ENCODE measurements at places on chromosomes 4 and X.

DNA sequence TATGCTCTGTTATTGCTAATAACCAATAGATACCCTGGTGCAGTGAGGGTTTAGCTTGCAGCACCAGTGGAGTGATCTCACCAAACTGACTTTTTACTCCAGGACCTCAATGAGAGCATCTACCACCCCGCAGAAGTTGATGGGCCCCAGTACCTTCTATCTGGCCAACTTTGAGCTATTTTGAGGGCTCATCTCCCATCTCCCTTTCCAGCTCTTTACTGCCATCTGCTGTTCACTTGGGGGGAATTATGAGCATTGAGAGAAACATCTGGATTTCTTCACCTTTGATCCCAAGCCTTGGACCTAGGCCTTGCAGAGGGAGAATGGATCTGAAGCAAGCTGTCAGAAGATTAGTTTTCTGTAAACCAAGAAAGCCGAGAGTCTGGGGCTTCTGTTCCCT lies 143.6 kb downstream of the TMEM164 start:
- peak; percentile 82 for ATAC-seq

DNA sequence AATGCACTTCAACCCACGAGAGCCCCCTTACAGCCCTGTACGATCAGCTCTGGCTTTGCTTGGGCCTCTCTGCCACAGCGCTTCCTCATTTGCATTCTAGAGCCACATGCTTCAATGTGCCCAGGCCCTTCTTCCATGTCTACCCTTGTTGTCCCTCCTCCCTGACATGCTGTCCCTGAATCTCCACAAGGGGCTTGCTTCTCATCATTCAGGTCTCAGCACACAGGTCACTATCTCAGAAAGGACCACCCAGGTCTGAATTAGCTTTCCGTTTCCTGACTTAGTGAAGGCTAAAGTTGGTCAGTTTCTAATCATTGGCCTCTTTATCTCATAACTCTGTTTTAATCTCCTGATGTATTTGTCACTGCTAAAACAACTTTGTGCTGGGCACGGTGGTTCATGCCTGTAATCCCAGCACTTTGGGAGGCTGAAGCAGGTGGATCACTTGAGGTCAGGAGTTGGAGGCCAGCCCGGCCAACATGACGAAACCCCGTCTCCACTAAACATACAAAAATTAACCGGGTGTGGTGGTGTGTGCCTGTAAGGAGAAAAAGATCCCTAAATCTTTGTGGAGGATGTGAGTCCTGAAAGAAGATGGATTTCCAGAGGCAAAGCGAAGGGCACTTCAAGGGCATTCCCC lies 17.9 kb upstream of the SLC34A2 start:
- no peak for ATAC-seq

GRCh38 chrX:97787849-97788248 lies 904.1 kb downstream of the RPA4 start:
- no peak for ATAC-seq

DNA sequence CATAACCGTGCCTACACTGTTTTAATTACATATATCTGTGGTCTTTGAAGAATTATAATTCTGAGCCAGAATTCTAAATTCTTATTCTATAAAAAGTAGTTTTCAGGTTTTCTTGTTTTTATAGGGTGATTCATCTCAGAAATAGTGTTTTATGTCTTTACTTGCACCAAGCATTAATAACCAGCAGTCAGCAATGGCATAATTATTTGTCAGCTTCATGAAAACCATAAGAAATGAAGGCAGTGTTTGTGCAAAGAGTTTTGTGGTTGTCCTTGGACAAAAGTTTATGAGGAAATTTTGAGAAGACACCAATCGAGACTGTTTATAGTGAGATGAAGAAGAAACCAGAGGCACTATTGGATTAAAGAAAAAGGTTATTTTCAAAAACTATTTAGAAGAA lies 37.2 kb downstream of the EDNRA start:
- no peak for ATAC-seq

- no peak for ATAC-seq
Measured at GRCh38 chrX:105269386-105269785, 48.9 kb upstream of the TEX13A start.

DNA sequence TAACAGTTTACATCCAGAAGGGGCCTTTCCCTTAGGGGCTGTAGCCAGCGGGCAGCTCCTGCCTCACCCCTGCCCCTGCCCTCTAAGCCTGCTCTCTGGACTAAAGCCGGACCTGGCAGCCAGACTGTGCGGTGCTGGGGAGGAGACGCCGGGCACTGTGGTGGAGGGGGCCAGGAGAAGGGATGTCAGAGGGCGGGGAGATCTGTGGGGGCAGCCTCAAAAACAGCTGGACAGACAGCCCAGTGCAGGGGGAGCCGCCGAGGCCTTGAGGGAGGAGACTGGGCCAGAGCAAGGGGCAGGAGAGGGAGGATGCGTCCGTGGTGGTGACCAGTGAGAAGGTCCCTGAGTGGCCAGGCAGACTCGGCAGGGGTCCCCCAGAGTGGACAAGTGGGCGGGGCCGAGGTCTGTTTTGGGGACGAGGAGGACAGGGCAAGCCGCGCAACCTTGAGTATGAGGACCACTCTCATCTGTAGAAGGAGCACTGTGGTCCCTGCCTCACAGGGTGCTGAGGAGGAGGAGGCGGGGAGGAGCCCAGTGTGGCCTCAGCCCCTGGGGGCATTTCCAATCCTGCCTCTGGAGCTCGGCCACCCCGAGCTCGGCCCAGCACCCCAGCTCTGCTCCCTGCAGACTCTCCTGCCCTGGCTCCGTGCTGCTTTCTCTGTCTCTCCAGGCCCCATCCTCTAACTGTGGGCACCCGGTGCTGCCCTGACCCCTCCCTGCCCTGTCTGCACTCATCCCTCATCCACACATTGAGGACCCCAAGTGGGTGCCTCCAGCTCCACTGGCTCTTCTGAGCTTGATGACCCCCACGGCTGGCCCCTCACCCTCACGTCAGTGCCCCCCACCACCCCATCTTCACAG lies 59.2 kb upstream of the NKX1-1 start:
- no peak for ATAC-seq

- ATAC-seq = peak; percentile 71
Measured at GRCh38 chr4:173466101-173466500, 63.9 kb downstream of the HAND2 start.

- no peak for ATAC-seq
Measured at GRCh38 chr4:178233906-178234305, 791.7 kb upstream of the AGA start.

DNA sequence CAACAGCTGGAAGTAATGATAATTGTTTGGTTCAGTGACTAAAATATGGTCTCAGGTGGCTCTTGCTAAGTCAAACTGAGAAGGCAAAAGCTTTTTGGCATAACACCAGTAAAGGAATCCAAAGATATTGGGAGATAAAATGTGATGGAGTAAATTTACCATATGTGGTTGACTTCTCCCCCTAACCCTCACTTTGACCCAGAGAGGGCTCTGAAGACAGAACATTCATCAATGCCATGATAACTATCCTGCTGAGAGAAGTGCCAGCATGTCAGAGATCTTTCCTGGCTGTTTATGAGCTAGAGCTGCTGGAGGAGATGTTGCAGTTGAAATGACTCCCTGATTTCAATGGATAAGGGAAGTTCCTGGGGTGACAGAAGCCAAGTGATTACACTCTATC lies 213.4 kb downstream of the SPCS3 start:
- ATAC-seq = peak; percentile 27

DNA sequence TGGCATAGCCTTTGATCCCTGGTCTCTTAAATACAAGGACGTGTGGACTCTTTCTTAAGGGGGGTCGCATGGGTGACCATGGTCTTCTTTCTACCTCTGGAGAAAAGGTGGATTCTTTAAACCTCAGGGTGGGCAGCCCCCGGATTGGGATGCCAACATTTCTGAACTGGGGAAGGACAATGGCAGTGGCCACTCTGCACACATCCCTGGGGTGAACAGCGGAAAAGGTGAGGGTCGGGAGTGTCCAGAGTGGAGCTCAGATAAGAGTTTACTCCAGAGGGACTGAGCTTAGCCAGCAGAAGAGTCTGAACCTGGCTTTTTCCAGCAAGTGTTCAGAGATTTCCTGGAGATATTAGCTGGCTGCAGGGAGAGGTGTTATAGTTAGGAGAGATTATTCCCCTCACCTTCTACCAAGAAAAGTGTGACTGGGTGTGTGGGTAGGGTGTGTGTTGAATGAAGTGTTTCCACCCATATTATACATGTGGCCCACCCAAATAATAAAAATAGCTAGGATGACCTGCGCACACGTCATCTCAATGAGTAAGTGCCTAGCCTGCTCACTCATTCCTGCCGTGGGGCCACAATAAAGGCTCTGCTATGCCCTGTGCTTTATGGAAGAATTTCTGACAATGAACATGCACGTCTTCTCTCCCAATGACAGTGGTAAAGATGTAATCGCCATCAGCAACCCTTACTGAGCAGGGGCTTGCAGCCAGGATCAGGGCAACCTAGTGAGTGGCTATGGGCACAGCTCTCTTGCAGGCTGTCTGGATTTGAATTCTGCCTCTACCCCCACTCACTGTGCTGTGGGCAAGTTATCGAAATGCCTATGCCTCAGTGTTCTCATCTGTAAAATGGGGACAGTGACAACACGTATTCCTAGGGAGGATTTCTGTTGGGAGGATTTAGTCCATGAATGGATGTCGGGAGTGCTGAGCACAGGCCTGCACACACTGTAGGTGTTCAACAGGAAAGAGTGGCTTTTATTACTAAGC lies 76.6 kb downstream of the SLC2A9 start:
- no peak for ATAC-seq

- no peak for ATAC-seq
Measured at GRCh38 chrX:71664889-71665491, 2.4 kb upstream of the LOC101059915 start.

- ATAC-seq = no peak
Measured at GRCh38 chr4:81421346-81422218, 50.1 kb downstream of the RASGEF1B start.

DNA sequence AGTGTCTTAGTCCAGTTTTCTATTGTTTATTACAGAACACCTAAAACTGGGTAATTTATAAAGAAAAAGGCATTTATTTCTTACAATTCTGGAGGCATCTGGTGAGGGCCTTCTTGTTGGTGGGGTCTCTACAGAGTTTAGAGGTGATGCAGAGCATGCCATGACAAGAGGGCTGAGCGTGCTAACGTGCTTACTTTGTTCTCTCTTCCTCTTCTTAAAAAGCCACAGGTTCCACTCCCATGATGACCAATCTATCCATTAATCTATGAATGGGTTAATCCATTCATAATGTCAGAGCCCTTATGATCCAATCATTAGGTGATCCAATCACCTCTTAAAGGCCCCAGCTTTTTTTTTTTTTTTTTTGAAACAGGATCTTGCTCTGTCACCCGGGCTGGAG lies 291.5 kb upstream of the GALNTL6 start:
- ATAC-seq = no peak

DNA sequence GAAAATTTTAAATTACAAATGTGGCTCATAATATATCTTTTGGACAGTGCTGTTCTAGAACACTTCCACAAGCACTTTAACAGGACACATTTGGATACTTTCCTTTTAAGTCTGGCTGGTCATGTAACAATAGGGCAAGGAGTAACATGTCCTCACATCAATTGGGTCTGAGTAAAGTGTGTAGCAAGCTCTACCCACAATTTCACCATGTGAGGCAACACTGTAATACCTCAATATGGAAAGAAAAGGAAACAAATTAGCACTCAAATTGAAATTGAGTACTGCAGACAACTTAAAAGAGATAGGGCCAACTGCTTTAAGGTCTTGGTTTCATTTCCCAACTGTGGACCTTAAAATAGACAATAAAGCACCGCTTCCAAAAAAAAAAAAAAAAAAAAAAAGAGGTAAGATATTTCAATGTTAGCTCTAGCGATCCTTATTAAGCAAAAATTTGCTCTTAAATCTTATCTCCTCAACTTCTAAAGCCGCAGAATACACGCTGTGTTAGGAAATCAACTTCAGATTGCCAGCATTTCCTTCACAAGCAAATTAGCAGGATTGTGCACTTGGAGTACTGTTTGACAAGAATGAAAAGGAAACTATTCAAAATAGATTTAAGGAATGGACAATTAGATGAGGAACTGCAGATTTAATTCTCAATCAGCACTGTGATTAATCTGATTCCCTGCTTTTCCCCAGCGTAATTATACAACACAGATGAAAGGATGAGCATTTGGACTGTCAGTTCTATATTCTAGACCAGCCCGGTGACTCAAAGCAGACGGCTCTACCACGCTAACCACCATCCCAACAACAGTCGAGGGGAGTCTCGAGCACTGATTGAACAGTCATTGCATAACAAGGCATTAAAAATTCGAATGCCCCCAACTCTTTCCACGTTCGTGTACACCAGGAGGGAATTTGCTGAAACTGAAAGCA lies 1.6 kb downstream of the CASK start:
- ATAC-seq = peak; percentile 65

DNA sequence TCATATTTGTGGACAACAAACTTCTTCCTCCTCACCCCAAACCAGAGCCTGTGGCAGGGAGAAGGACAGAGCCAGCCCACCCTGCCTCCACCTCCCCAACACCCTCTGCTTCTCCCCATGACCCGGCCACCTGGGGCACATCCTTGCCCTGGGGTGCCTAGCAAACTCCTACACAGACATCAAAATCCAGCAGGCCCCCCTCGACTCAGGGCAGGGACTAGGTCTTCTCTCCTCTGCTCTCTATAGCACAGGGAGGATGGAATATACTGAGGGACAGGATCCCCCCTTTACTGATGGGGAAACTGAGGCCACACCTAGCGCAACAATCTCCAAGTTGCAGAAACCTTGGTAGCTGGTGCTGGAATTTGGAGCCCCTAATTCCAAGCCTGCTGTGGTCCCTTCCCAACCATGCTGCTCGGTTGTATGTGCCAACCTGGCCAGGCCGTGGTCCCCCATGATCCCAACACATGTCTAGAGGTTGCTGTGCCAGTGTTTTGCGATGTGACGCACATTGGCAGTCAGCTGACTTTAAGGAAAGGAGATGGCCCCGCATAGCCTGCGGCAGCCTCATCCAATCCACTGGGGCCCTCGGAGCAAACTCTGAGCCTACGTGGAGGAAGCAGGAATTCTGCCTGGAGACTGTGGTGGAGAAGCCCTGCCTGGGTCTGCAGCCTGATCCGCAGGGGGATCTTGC lies 53.9 kb upstream of the ADRA2C start:
- ATAC-seq = no peak

DNA sequence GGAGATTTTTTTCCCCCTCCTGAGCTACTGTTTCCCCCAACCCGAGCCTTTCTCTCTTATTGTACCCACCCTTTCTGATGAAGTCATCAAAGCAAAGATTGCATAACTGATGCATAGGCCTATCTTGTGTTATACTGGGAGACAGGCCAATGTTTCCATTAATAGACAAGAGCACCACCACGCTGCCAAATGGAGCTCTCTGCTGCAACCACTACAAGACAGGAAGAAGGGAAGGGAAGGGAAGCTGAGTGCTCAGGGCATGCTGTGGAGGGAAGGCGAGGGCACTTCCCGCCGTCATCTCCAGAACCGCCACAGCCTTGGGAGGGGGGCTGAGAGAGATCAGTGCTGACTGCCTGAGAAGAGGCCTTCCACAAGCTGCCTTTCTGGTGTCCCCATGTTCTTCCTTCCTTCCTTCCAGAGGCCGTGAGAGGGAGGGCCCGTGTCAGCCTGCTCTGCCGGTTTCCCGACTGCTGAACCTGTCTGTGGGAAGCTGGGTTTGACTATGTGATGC lies 75.0 kb downstream of the MGST2 start:
- peak; percentile 96 for ATAC-seq

- ATAC-seq = no peak
Measured at GRCh38 chr4:113173126-113173792, 123.8 kb downstream of the ANK2 start.

Data from SK-N-SH treated with all-trans-retinoic acid at 6 μM for 48 hours (cell line).